Type B pancreatic cell (in vitro differentiated cells): ENCODE measurements at places on chromosomes 2 and 18. TPM values are rescaled to one million over a fixed set of nuclear protein-coding genes. Genes with fewer than 3 reads are reported as not detected.

DNA sequence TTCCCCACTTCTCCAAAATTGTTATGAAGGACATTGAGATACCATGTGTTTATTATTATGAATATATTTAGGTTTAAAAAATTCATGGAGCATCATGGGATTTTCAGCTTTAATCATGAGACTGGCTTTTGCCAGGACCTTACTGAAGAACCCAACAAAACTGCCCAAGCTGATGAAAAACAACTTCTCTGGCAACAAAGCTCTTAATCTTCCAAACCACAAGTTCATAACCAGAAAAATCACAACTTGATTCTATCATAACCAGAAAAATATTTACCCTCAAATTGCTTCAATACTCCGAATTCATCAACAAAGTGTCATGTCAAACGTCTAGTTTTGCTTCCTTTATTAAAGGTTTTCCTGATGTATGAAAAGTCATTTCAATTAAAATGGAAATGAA is 971.8 kb upstream of the ACVR2A start:
- DNase-seq, result no peak

GRCh38 chr2:222714361-222715241 is 43.1 kb downstream of the MOGAT1 start:
- DNase-seq, result no peak

DNA sequence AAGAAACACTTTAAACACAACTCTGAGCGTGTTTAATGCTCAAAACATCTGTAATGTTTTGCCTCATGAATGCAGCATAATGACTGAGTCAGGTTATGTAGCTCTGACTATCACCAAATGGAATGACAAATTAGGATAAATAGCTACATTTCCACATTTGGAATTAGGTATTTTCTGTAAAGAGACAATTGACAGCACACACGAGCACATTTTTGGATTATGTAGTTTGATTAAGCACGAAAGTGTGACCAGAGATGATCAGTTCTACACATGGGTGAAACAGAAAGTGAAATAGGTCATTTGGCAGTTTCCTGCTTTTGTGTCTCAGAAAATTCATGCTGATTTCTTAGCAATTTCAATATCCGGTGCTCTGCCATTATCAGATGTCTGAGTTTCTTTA is 29.0 kb downstream of the LPIN1 start:
- DNase-seq, result no peak

DNA sequence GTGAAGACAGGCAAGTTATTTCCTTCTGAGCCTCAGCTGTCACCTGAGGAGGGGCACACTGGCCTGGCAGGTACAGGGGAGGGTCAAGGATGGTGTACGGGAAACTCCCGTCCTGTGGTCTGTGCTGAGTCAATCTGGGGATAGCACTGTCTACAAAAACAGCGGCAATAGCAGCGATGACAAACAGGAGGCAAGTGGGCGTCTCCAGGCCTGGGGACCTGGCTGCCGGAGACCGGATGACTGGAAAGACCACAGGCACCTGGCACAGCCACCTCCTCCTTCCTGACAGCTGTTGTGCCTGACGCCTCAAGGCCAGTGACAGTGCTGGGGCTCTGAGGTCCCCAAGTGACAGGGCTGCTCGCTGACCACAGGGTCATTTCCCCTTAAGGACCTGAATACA is 202.1 kb upstream of the HS6ST1 start:
- DNase-seq, result no peak

DNA sequence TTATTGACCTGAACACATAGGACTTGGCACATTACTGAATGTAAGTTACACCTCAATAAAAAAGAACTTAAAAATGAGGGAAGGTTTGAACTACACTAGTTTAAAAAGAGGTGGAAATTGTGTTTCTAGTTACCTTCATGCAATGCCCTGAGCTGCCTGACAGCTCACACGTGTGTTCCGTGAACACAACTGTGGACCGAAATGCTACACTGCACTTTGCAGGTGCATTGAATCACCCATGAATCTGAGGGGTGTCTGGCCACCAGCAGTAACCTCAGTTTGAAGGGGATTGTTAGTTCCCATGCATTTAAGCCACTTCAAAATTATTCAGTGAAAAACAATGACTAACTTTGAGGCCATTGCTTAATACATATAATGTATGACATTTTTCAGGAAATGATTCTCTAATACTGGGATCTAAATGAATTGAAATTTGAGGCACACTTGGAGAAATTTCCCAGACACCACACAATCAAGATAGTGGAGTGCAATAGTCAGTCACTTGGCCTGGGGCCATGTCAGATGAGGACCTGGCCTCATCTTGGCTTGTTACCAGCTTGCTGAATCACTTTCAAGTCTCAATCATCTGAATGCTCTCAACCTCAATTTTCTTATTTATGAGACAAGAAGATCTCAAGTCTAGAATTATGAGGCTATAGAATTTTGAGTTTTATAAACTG is 59.3 kb downstream of the MYL12B start:
- DNase-seq, result no peak

DNA sequence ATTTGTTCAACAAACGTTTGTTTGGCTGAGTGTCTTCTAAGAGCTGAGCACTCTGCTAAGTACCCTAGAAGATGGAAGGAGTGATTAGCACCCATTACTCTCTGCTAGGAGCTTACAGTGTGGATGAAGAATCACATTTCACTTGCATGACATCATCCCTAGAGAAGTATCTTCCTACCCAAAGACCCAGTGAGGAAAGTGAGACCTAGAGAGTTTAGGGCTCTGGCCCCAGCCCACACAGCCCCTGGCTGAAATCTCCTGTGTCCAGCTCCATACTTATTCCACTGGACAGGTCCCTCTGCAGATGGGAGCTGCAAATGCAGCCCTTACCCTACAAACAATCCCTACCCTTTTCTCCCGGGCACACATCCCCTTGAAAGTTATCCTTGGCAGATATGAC is 26.8 kb upstream of the EPAS1 start:
- DNase-seq, result no peak

DNA sequence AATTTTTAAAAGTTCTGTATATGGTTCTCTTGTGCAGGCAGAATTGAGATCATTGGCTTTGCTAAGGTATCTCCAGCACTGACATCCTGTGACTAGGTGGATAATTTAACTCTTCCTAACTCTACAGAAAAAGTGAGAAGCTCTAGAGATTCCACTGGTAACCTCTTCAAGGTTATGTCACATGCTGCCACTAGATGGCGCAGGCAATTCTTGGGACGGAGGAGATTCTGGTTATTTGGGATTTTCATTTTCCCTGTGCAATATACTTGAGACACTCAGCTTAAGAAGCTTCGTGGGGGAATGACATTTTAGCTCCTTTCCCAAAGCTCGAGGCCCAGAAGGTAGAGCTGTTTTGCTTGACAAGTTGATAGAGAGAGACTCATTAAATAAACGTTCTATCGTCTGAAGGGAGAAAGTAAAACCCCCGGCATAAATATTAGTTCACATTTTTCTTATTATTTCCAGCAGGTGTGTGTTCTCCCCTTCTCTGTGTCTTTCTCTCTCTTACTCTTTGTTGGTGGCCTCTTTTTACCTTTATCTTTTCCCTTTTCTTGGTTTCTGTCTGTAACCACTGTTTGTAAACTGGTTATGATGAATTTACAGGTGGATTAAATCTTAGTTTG is 26.6 kb upstream of the LANCL1 start:
- no peak for DNase-seq

- DNase-seq, result no peak
Measured at GRCh38 chr2:57869758-57870344, 176.8 kb upstream of the VRK2 start.

- no peak for DNase-seq
Measured at GRCh38 chr2:210861038-210861665, 304.8 kb downstream of the CPS1 start.

- DNase-seq, result no peak
Measured at GRCh38 chr2:237726401-237726830, 72.2 kb upstream of the RBM44 start.

- DNase-seq, result no peak
Measured at GRCh38 chr2:41618754-41619153, 429.1 kb upstream of the PKDCC start.

DNA sequence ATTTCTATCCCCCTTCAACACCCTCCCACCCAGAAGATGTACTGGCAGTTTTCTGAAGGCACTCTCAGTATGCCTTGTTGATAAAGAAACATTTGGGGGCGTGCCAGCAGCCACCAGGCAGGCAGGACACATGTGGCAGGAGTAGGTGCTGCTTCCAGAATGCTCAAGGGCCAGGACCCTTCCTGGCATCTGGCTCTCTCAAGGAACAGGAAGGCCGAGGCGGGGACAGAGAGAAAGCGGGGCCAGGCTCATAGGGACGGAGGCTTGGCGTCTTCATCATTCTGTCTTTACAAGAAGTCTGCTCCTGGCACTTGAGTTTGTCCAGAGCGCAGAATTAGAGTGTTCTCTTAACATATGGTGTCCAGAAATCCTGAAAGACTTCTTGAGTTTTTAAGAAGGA is 121.6 kb downstream of the FAM210A start:
- DNase-seq, result no peak

DNA sequence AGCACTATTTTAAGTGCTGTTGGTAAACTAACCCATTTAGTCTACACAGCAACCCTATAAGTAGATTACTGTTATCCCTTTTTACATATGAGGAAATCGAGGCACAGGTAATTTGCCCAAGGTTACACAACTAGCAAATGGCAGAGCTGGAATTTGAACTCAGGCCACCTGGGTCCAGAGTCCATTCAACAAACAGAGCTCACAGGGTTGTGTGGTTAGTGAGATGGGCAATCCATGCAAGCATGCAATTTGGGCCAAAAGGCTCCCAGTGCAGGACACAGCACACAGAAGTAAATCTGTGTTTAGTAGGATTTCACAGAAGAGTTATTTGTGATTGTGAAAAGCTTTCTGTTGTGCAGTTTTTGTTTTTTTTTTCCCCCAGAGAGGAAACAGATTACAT is 187.8 kb upstream of the MSH6 start:
- no peak for DNase-seq

- DNase-seq, result no peak
Measured at GRCh38 chr2:178243961-178244360, 49.6 kb downstream of the OSBPL6 start.

- DNase-seq, result no peak
Measured at GRCh38 chr2:135709992-135710391, 31.7 kb upstream of the UBXN4 start.

- no peak for DNase-seq
Measured at GRCh38 chr2:173028141-173028540, 47.5 kb upstream of the MAP3K20 start.

DNA sequence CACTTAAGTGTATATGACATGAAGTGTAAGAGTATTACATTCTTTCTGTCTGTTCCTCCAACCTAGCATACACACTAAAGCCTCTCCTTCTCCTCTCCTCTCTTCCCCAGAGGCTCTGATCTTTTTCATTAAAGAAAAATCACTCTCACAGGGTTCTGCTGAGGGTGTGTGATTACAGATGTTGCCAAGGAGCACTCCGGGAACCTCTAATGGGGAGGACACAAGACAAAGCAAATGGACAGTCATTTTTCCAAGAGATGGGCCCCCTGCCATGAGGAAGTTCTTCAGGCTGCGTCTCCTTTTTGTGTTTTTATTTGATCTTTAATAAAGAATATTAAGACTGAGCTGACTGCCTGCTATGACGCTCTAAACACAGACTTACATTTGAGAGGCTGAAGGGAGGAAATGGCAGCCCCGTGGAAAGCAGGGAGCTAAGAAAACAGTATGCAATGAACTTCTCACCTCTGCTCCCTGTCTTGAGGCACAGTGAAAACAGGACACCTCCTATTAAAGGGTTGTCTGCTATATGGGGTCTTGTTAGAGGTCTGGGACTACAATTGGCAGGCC is 578.1 kb downstream of the PIK3C3 start:
- no peak for DNase-seq

DNA sequence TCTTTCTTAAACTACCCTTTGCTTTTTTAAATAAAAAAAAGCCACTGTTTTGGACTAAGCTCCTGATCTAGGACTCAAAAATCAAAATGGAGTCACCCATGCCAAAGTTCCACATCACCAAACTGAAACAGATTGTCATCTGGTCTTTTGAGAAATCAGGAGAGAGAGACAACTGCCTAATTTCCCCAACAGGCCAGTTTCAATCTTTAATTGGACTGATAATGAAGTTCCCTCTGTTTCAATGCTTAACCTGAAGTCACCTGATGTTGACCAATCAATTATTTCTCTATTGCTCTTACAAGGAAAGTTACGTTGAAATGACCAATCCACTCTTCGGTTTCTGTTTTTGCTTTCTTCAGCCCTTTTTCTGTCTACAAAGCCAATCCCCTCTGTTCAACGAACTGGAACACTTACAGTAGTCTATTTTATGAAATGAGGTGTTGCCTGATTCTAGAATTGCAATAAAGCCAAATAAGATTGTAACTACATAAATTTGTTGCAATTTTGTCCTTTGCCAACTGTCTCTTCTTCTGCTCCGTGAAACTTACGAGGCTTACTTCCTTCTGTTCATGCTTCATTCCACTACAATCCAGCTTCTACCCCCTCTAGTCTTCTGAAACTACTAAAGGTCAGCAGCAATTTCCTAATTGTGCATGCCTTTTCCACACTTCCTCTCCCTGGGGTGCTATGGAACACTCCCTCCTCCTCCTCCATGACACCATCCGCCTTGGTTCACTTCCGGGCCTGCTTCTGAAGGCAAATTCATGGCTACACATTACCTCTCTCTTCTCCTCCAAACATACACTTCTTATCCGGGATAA is 95.2 kb upstream of the CD302 start:
- DNase-seq, result no peak

- DNase-seq, result peak; percentile 56
Measured at GRCh38 chr2:230895536-230896345, 29.3 kb downstream of the GPR55 start.

DNA sequence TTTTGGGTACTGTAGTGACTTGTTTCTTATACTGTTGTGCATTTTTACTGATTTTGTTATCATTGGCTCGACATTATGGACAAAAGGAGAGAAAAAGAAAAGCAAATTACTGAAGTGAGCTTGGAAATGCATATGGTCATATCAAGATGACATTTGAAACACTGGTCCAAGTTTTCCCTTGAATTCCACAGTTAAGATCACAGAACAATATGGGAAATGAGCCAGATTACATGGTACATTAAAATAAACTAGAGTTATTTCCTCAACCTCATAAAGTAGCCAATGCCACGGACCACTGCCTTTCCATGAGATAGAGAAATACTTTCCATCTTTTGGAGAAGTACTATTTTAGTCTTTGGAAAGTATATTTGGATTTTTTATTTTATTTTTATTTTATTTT is 62.0 kb upstream of the SGPP2 start:
- DNase-seq, result no peak

- no peak for DNase-seq
Measured at GRCh38 chr2:231542136-231542535, 11.9 kb upstream of the NMUR1 start.

DNA sequence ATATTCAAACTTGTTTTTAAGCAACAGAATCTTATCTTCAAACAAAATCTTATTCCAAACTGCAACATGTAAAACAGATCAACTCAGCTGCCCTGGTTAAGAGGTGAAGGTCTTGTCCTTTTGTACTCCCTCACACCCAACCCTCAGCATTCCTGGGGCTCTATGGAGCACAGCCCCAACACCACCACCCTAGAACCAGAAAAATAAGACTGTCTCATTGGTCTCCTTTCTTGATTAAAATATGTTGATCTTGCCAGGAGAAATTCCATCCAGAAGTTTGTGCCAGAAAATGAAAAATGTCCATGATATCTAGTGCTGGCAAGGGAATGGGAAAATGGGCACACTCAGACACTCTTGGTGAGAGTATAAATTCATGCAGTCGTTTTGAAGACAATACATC is 62.1 kb upstream of the TMEM17 start:
- no peak for DNase-seq

SPATA3 gene
- not detected in 2 replicates for total RNA-seq

RMC1 gene
- 25.0 and 33.0 TPM in 2 replicates for total RNA-seq

CFLAR gene
- total RNA-seq, result 26.5 and 58.5 TPM in 2 replicates

DYNC1I2 gene
- total RNA-seq, result 97.3 and 115 TPM in 2 replicates

ACVR1 gene
- total RNA-seq, result 13.1 and 14.3 TPM in 2 replicates

CDH19 gene
- total RNA-seq, result 0.05 and 0.36 TPM in 2 replicates

MEIS1 gene
- total RNA-seq, result 250 and 255 TPM in 2 replicates

TRPM8 gene
- total RNA-seq, result 0.60 and 0.62 TPM in 2 replicates

PROM2 gene
- total RNA-seq, result 18.5 and 31.5 TPM in 2 replicates

CTLA4 gene
- not detected in 2 replicates for total RNA-seq
